ENCODE measurements at places on chromosomes 7 and 10. TPM values are rescaled to one million over a fixed set of nuclear protein-coding genes. Genes with fewer than 3 reads are reported as not detected.
A peak's percentile ranks its signal among the peaks of the same experiment; 100 is the strongest.

- no peak for DNase-seq
- H3K4me1 ChIP-seq = no peaks in the 10 kb centered on the region
- no peak overlapping the region for H3K27ac ChIP-seq
- H3K36me3 ChIP-seq = no peaks in the 10 kb centered on the region
These were observed 319.1 kb downstream of the KIF20B start for GRCh38 chr10:90020506-90020905.

DNA sequence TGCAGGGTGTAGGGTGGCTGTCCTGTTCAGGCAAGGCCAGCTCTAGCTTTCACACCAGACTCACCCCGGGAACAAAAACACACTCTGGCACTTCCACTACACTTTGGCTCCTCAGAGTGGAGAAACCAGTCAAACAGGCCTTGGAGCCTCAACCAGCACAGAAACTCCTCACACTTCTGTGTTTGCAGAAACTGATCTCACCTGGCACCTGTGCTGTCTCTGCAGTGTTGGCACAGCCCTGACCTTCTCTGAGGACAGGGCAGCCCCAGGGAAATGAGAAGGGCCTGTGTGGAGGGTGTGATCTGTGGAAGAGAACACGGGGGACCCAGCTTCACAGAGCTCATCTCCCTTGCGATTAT, 4.1 kb upstream of the CALML5 start:
- no peak for DNase-seq
- H3K4me3 ChIP-seq = no peak overlapping the region
- H3K4me1 ChIP-seq = peaks cover 70% of the 10 kb centered on the region
- peaks cover 10% of the 10 kb centered on the region for H3K27me3 ChIP-seq

DNA sequence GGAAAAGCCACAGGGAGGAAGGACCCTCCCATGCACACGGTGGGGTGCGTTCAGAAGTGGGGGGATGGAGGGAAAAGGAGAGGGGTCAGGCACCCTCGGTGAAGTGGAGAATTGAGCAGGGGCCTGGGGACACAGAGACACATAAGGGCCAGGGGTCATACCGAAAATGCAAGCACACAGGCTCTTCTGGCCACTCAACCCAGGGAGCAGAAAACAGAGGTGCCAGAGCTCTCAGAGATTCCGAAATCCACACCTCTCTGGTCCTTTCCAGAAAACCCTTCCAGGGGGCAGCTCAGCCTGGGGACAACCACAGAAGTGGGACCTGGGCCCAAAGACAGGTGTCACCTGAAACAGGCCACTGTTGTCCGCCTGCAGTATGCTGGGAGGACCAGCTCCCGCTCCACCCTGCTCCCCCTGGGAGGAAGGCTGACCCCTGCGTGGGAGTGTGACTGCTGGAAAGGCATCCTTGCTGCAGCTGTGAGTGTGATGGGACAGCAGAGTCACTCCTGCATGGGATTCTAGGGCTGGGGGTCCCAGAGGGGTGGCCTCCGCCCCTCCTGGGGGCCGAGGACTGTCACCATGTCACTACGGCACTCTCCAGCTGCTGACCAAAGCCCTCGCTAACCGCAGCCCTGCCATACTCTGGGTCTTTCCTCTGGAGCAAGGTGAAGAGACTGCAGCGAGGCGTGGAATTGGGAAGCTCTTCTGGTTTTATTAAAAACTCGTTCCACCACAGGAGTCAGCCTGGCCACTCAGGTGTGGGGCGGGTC, 63.1 kb downstream of the TMEM209 start:
- DNase-seq = no peak
- peaks cover 3% of the 10 kb centered on the region for H3K36me3 ChIP-seq
- no peaks in the 10 kb centered on the region for H3K27me3 ChIP-seq
- no peak overlapping the region for H3K27ac ChIP-seq

GRCh38 chr10:87734987-87735827, 75.5 kb downstream of the PAPSS2 start:
- no peaks in the 10 kb centered on the region for H3K36me3 ChIP-seq
- H3K27me3 ChIP-seq = no peaks in the 10 kb centered on the region
- DNase-seq = peak; percentile 25
- H3K27ac ChIP-seq = no peak overlapping the region

Gene GOLGA7B
- total RNA-seq = not detected

Gene ANKRD2
- total RNA-seq = not detected

Gene FZD1
- 0.80 TPM for total RNA-seq

Gene CSTF2T
- 9.2 TPM for total RNA-seq

Gene TRIM50
- 21.1 TPM for total RNA-seq

Measured in HepG2 (cell line).